ELF-1 (cell line): ENCODE measurements at places on chromosomes 7 and 10.
A peak's percentile ranks its signal among the peaks of the same experiment; 100 is the strongest.

GRCh38 chr10:131892806-131893675 lies 7.8 kb upstream of the PPP2R2D start:
- no peak for DNase-seq

- DNase-seq, result no peak
Measured at GRCh38 chr7:110400411-110400810, 690.5 kb upstream of the LRRN3 start.

- DNase-seq, result no peak
Measured at GRCh38 chr10:72162978-72163377, 52.8 kb upstream of the ANAPC16 start.

DNA sequence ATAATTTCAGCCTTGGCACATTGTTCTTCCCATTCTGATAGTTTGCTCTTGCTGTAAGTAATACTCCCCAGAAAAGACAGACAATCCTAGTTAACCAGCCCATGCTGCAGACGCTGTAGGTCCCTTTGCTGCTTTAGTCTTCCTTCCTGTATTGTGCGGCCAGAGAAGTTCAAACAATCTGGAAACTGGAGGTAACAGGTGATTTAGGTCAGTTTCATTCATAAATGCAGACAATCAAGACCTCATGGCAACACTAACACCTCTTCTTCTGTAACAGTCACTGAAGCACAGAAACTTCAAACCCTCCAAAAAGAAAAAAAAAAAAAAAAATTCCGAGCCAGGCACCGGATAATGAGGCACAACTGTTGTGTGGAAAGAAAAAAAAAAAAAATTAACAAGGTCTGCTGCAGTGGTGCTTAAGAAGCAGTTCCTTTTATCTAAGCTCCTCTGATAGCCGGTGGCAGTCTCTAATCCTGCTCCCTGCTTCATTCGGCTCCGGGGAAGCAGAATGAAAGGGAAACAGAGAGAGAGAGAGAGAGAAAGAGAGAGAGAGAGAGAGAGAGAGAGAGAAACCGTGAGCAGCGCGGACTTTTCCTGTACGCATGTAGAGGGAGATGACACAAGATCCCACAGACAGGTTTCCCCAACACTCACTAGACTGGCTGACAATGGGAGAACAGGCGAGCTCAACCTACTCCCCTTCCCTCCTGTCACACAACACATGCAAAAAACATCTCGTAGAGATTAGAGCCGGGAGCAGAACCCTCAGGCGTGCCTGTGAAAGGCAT lies at the start of gene SEMA3A:
SEMA3A (minus strand) TSS at position 306 of the 788 bp plus-strand sequence; CDS start at position 103, 203 bp downstream.
- peak; percentile 86 for DNase-seq

DNA sequence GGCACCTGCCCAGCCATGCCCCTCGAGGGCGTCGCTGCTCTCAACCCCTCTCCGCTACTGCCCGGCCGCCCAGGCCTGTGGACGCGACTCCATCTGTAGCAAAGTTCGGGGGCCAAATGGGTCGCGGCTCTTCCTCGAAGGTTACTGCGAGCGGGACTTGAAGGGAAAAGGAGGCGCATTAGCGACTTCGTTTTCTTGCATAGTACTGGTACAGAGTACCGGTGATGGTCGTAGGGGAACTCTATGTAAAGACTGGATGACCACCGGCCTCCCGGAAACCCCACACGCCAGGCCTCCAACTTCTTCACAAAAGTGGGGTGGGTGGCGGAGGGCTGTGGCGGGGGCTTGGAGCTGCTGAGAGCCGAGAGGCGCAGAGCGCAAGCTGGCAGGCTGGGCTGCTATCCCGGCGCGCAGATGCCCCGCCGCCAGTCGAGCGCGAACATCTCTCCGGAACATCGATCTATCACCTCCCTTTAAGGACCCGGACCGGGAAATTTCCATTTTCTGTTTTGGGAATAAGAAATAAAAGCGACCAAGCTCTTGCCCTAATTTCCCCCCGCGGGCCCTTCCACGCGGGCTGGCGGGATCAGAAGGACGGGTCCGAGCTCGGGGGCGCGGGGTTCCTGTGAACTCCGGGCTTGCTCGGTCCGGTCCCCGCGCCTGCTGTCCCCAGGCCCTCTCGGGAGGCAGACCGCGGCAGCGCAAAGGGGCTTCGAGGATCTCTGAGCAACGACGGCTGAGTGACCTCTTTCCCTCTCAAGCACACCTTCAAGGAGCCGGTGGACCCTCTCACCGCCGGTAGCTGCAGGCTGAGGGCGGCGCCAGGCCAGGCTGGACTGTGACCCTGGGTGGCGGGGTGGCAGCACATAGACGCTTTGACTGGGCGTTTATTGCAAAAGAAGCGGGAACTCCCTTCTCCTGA lies 12.2 kb upstream of the FEZF1 start:
- peak; percentile 59 for DNase-seq

- DNase-seq, result no peak
Measured at GRCh38 chr10:100468978-100469377, 6.2 kb downstream of the WNT8B start.
